Activated CD4-positive, CD25-positive, alpha-beta regulatory T cell treated with anti-CD3 and anti-CD28 coated beads, Interleukin-2, amount 50 U/mL, for 16 hours (primary cell): ENCODE measurements at places on chromosomes 11 and 22.

DNA sequence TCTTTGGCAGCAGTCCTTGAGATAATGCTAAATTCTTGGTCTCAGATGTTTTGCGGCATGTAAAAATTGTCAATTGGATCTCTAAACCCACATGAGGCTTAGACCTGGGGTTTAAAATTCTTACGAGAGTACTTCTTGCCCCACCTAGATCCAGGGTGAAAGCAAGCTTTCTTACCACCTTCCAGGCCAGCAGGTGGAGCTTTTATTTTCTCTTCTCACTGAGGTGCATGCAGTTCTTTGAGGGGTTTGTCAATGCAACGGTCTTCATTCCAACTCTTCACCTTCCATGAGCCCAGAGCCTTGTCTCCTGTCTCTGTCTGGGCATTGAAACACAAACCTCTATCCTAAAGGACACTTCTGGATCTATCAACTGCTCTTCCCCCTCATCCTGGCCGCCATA, 154.1 kb downstream of the MYO18B start:
- DNase-seq = no peak

DNA sequence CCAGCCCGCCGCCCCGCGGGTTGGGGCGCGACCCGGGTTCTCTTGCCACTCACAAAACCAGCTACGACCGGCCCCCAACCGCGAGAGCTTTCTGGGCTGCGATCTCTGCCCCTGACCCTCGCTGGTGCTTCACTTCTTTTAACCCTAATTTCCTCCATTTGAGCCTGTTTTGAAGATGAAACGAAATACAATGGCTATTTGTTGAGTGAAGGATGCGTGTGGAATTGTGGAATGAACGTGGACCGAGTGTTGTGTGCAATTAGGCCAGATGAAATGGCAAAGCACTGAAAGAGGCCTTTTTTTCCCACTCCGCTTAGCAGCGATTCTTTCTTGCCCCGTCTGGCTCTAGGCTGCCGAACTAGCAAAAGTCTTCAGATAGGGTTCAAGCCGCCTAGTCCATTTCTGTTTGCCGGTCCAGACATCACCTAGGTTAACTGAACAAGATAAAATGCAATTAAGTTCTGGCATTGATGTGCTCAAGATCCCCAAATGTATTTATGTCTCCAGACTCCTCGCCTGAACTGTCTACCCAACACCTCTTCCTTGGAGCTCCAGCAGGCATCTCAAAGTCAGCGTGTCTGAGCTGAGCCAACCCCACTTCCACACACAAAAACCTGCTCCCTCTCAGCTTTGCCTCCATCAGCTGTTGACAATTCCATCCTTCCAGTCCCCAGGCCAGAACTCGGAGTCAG, 471 bp upstream of the TMEM184B start:
- DNase-seq = no peak

DNA sequence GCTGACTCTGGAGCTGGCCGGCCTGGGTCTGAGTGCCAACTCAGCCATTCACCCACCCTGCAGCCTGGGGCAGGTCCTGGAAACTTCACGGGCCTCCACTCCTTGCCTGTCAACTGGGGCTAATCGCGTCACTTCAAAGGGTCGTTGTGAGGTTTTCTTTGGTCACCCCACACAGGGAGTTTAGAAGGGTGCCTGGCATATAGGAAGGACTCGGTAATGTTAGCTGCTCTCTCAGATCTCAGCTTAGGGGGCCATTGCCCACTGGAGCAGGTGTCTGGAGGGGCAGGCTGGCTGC, 7.3 kb downstream of the INCENP start:
- no peak for DNase-seq

DNA sequence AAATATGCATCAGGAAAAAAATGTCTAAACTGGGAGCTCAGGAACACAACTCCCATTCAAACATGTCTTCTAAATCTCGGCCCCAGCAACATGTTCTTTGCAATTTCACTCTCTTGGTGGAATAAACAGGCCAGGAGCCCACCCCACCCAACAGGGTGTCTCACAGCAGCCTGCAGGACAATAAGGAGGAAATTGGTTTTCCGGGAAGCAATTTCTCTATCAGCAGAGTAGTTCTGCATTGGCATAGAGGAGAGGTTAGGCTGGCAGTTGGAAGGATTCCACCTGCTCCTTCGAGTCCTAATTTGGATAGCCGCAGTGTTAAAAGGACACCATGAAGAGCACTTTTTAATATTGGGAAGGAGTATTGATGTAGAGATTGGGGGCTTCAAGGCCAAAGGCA, 55.9 kb upstream of the BARX2 start:
- no peak for DNase-seq

- no peak for DNase-seq
Observed at GRCh38 chr11:5937868-5938602, 4.0 kb upstream of the OR56A3 start.
